ENCODE measurements at places on chromosomes 12 and 14.

- no peak for DNase-seq
Observed at GRCh38 chr12:47302111-47302671, 222.4 kb upstream of the AMIGO2 start.

DNA sequence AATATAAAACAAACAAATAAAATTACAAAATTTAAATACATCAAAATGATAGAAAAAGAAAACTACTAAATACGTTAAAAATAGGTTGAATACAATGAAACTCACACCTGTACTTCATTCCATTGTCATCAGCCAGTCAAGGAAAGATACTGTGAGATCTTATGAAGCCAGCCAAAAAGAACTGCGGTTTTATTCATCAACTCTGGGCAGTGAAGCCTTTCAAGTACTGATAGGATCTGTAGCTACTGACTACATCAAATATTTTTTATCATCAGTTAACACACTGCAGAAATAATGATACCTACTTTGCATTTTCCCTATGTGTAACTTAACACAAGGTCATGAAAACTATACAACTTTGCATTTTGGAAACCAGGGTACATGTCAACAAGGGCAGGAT lies 46.3 kb upstream of the FAR2 start:
- DNase-seq: no peak

- no peak for DNase-seq
Observed at GRCh38 chr14:105817971-105818711, 291.8 kb downstream of the TMEM121 start.

DNA sequence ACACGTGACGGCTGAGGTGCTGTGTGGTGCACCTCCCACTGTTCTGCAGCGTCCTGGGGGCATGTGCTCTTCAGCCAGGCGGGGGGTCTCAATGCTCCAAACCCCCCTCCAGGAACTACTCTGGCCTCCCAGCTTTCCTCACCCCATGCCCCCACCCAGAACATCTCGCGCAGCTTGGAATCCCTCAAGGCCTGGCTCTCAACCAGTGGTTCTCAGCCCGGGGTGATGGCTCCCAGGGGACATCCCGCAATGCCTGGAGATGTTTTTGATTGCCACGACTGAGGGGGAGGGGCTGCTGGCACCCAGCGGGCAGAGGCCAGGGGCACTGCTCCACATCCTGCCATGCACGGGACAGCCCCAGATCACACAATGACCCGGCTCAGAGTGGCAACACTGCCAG lies 78.9 kb upstream of the DICER1 start:
- DNase-seq: no peak

- peak; percentile 47 for DNase-seq
Observed at GRCh38 chr14:87149583-87150354, 843.2 kb downstream of the GALC start.

GRCh38 chr12:23964812-23965211 lies 15.3 kb upstream of the SOX5 start:
- no peak for DNase-seq

DNA sequence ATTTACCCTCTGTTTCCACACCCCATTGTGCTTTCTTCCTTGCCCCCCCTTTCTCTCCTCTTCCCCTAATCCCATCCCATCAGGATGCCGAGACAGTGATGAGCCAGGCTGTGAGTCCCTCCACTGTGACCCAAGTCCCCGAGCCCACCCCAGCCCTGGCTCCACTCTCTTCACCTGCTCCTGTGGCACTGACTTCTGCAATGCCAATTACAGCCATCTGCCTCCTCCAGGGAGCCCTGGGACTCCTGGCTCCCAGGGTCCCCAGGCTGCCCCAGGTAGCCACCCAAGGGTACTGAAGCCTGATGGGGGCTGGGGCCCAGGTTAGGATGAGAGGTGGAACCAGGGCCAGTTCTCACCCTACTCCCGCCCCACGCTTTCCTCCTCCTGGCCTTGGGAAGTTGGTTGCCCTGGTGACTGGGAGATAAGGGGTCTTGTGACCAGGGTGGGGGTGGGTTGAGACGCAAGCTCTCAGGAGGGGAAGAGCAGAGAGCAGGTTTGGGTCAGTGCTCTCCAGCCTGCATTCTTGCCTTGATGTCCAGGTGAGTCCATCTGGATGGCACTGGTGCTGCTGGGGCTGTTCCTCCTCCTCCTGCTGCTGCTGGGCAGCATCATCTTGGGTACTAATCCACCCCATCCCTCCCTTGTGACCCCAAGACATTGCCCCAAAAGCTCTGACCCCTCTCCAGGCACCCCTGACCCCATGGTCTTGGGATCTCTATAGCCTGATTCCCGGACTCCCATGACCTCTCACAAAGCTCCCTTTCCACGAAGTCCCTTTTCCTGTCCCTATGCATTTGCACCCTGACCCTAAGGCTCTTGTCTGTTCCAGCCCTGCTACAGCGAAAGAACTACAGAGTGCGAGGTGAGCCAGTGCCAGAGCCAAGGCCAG lies 1.2 kb downstream of the AMHR2 start:
- DNase-seq: no peak

DNA sequence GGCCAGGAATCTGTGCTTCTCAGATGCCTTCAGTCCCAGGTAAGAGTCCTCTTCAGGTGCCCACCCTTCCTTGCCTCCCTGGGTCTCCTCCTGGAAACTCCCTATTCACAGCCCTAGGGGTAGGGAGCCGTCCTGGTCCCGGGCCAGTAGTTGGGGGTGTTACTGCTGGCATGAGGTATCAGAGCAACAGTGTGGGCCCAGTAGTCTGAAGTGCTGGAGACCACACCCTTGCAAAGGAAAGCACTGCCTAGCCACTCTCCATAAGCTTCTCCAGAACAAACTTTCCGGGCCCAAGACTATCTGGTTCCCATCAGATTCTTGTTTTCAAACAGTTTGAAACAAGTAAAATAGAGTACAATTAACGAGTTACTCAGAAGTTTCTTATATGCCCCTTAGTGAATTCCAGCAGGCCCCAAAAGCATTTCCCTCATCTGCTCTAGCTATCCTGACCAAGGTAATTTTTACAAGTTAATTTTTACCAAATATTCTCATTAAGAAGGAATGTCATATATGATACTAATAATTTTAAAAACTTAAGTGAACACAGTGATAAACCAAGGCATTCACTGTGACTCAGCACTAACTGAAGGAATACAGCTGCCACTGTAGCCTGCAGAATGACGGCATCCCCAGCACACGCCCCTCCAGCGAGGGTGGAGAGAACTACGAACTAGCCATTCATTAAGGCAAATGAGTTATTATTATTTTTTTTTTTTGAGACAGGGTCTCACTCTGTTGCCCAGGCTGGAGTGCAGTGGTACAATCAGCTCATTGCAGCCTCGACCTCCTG lies 49.4 kb downstream of the MOK start:
- DNase-seq: no peak

Data from BJ (cell line).